ENCODE measurements at places on chromosomes 12 and 14.

GRCh38 chr14:97723819-97724218 lies 926.6 kb downstream of the VRK1 start:
- no peak for DNase-seq

GRCh38 chr12:119940897-119941296 lies 48.1 kb upstream of the BICDL1 start:
- DNase-seq, result peak; percentile 54

GRCh38 chr14:94540031-94540794 lies 21.0 kb upstream of the SERPINA4 start:
- DNase-seq, result peak; percentile 19

GRCh38 chr12:52198454-52199215 lies 6.8 kb upstream of the KRT80 start:
- DNase-seq, result no peak
